ENCODE measurements at places on chromosomes 4 and X.

DNA sequence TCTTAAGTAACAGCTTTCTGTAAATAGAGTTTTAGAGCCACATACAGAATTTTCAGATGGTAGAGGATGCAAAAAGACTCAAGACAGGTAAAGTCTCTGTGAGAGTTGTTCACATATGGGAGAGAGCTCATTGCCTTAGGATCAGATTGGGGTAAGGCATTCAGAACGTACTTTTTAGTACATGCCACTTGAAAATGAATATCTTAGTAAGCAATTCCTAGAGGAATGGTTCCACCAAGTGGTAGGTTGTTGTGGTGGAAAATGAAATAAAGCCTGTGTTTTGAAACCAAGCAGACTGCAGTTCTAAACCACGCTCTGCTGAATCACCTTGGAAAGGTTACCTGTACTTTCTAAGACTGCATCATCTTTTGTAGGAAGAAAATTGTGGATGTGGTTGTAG lies 547.0 kb upstream of the LCORL start:
- DNase-seq = no peak

DNA sequence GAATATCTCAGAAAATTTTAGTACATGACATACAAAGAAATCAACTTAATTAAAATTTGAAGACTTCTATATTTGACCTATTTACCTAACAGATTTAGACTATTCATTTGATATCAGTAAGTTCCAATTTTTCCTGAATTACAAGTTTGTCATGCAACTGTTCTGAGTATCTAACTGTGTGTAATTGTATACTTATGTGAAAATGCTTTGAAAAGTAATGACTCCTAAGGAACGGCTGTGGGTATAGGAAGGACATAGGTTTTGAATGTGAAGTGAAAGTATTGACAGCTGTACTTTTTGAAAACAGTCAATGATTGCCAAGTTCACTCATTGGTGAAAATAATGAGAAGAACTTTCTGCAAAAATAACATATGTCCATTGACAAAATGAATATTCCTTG lies 2.9 kb downstream of the GRIA2 start:
- DNase-seq = no peak

- no peak for DNase-seq
Observed at GRCh38 chr4:173270312-173271027, 63.7 kb downstream of the HMGB2 start.

DNA sequence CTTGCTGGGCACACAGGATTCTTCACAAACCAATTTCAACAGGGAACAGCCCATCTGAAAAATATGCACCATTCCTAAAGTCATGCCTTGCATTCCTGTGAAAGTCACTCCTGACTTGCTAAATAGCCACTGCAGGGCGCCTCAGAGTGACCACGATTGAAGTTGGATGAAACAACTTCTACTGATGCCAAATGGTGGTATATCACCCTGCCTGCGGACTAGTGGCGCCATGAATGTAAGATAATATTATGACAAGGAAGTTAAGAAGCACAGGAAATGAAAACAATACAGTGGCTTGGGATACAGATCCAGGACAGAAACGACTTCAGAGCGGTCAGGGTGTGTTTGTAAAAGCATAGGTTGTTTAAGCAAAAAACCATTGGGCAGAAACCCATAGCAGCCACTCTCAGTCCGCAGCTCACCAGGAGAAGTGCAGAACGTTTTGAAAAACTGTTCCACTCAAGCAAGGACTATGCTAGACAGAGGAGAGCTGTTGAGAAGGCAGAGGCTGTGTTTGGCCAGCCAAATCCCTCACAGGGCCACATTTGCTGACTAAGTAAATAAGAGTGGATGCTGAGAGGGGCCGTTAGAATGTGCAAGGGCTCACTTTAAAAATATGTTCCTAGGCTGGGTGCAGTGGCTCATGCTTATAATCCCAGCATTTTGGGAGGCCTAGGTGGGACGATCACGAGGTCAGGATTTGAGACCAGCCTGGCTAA lies 250.4 kb downstream of the PTTG2 start:
- DNase-seq = no peak

DNA sequence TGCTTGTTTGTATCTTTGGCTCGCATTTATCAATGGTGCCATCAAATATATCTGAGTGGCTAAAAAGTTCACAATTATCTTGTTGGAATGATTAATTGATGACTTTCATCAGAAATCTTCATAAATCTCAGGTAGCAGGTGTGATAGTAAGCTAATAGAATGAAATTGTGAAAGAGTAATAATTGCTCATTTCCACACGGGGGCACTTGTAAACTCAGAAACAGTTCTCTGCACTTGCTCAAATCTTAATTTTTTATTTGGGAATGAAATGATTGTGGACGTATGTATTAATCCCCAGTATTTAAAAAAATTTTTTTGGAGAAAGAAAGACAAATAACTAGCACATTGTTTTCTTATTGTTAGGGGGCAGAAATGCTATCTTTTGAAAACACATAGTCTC lies 132.8 kb downstream of the DTHD1 start:
- DNase-seq = peak; percentile 9

- DNase-seq = peak; percentile 8
Observed at GRCh38 chrX:64093761-64094160, 111.7 kb downstream of the AMER1 start.

DNA sequence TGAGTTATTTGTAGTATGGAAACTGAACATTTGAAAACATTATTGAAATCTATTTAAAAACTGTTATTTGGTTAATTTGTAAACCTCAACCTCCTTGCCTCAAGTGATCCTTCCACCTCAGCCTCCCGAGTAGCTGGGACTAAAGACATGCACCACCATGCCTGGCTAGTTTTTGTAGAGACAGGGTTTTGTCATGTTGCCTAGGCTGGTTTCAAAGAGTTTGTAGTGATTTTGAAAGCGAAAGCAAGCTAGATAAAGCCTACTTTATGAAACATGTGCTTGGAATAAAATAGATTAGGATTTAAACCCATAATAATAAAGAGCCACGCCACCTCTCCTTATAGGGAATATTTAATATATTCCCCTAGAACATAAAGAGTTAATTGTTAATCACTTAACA lies 23.5 kb downstream of the ARSJ start:
- DNase-seq = no peak

DNA sequence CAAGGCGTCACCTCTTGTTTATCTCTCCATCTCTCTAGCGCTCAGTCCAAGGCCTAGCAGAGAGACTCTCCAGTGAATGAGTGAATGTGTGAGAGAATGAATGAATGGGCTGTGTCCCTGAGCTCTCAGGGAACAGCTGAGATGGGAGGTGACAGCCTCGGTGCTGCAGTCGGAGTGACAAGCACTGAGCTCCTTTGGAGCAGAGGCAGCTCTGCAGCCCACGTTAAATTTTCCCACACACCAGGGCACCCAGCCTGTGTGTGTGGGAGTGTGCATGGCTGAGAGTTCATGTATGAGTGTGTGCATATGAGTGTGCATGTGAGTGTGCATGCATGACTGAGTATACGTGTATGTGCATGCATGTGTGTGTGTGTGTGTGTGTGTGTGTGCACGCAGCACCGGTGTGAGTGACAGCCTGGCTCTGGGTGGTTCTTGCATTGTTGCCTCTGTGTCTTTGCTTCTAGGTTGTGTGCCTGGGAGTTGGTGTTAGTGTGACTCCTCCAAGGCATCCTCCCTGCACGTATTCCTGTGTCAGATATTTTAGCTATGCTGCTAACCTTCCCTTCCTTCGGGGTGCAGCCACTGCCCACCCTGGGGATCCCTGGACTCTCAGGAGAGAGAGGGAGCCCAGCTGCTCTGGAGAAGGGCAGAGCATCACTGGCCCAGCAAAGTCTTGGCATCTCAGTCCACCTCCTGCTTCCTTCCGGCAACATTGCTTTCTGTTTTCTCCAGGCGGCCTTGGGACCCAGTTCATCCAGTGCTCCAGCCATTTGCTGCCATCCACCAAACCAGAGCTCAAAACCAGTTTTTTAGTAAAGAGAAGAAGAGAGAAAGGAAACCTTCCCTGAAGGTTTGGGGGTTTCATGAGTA lies 98.6 kb downstream of the PPP2R2C start:
- no peak for DNase-seq

DNA sequence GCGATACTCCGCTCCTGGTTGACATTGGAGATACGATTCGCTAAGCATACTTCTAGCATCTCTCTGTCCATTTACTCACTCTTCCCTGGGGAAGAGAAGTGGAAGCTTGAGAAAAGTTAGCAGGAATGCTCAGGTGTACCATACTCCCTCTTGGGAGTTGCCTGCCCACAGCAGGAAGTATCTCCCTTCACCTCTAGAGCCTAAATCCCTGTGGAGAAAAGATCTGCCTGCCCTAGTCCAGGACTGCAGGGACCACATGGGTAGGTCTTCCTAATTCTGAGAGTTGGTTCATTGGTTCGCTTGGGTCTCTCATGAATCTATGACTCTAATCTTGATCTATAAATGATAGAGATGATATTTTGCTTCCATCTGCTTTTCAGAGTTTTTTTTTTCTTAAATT lies 26.3 kb upstream of the MAPK10 start:
- DNase-seq = no peak

GRCh38 chr4:177251237-177251636 lies 58.4 kb upstream of the NEIL3 start:
- DNase-seq = no peak

- no peak for DNase-seq
Observed at GRCh38 chrX:29662759-29663503, 552.4 kb upstream of the MAGEB2 start.

- no peak for DNase-seq
Observed at GRCh38 chr4:78627046-78627965, 75.7 kb downstream of the ANXA3 start.

DNA sequence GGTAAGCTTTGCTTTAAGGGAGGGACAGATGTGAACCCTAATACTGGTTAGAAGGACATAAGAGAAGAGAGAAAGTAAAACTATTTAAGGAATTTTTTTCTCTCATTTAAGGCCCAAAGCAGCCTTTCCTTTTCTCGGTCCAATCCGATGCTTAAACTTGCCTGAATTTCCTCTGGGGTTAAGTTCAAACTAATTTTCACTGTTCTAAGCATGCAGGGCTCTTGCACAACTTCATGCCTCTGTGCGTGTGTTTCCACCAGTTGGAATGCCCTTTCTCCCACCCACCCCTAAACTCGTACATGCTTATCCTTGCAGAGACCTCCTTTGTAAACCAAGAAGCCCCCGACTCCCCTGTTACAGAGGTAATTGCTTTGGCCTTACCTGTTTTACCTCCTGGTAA lies 204.7 kb downstream of the CBR4 start:
- DNase-seq = no peak

DNA sequence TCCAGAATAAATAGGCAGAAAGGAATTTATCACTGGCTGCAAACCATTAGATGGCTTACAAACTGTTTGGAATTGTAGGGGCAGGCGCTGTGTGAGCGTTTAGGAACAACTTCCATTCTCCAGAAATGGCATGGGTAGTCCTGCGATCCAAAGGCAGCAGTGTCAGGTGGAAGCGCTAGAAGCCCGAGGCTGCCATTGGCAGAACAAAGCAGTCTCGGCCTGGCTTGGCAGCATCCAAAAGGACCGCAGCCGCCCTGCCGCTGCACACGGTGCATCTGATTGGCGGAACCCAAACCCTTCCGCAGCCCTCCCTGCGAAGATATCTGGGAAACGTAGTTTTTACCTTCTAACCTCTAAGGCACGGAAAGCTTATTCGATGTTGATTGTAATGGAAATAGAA lies 23.6 kb upstream of the YTHDC1 start:
- DNase-seq = no peak

DNA sequence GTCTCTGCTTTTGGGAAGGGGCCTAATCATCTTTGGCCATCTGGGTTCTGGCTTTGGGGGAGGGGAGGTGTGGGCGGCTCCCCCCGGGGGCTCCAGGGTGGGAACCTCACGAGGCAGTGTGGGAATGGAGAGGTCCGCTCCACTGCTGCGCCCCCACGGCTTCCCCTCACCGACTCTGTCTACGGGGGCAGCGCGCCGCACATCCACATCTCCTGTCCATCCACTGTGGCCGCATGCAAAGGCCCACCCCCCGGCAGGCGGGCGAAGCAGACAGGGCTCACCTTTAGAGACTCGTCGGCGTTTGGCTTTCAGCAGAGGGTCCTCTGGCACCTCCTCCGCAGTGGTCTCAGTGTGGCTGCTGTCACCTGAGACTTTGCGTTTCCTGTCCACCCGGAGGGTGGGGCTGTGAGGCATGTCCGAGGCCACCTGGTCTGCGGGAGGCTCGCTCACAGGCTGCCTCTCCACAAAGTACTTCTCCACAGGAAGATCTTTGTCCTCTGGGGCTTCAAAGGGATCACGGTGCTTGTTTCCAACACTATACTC lies 33.6 kb downstream of the BCOR start:
- DNase-seq = no peak

- DNase-seq = no peak
Observed at GRCh38 chrX:38211891-38212635, 8.6 kb downstream of the SRPX start.

DNA sequence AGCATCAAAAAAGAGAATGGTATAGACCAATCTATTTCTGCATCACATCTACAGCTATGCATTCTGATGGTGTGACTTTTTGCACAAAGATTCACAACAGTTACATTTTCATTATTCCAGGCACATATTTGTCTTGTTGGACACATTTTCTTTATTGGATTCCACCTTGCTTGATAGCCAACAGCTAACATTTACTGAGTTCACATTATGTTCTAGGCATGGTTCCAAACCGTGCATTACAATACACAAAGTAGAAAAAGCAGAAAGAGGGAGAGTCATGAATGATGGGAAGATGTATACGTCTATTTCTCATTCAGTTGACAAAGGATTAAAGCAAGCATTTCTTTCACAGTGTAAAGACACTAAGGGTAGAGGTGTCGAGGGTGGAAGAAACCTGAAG lies 22.9 kb upstream of the CLGN start:
- no peak for DNase-seq

DNA sequence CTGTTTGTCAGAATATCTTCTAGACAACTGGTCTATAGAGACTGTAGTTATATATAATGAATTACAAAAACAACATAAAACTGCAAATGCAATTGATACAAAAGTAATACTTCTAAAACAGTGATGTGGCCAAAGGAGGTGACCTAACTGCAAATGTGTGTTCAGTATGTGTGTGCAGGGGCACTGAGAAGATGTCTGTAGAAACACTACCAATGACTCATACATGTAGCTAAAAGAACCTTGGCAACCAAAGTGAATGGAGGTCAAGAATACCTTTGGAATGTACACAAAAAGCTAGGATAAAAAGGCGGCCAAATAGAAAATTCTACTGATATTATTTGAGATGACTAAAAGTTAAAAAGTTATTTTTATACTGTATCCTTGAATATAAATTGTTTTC lies 261.8 kb downstream of the CAMK2D start:
- no peak for DNase-seq

- no peak for DNase-seq
Observed at GRCh38 chr4:104749062-104749461, 254.4 kb upstream of the CXXC4 start.

- no peak for DNase-seq
Observed at GRCh38 chr4:54581807-54582206, 76.0 kb upstream of the KIT start.

GRCh38 chrX:51496501-51497291 lies at the start of gene NUDT11:
NUDT11 (minus strand) TSS chrX:51496592; CDS start chrX:51496444, 148 bp downstream.
- peak; percentile 70 for DNase-seq

GRCh38 chr4:86019362-86019761 lies 340.5 kb downstream of the MAPK10 start:
- DNase-seq = no peak

- no peak for DNase-seq
Observed at GRCh38 chrX:68902706-68903504, 74.1 kb downstream of the EFNB1 start.

GRCh38 chr4:151953312-151953711 lies 192.5 kb upstream of the GATB start:
- no peak for DNase-seq

- peak; percentile 58 for DNase-seq
Observed at GRCh38 chrX:3811331-3812311, 98.2 kb upstream of the PRKX start.
